ENCODE measurements at places on chromosomes 16 and 17.

DNA sequence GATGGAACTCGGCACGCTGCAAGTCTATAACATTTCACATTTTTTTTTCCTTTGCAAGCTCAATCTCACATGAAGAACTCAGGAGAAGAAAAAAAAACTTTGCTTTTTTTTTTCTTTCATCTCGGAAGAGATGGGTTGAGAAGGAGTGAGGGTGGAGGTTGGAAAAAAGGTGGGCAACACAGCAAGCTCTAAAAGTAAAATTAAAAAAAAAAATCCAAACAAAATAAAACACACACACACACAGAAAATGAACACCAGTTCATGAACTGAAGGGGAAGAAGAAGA lies 2.5 kb downstream of the MAF start:
- DNase-seq = no peak

DNA sequence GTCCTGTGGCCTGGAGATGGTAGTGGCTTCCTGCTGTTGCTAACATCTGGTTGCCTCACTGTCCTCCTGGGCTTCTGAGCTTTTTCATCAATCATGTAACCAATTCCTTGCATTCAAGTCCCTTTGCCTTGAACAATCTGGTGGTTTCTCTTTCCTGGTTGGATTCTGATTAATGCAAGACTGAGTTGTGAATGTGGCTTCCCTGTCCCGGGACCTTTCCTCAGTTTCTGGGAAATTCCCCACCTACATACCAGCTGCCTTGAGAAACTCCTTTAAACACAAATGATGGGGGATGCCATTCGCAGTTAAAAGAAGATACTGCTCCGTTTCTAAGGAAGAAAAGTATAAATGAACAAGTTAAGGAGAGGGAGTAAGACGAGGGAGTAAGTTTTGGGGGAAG lies 39.9 kb upstream of the NLRP1 start:
- DNase-seq = no peak

DNA sequence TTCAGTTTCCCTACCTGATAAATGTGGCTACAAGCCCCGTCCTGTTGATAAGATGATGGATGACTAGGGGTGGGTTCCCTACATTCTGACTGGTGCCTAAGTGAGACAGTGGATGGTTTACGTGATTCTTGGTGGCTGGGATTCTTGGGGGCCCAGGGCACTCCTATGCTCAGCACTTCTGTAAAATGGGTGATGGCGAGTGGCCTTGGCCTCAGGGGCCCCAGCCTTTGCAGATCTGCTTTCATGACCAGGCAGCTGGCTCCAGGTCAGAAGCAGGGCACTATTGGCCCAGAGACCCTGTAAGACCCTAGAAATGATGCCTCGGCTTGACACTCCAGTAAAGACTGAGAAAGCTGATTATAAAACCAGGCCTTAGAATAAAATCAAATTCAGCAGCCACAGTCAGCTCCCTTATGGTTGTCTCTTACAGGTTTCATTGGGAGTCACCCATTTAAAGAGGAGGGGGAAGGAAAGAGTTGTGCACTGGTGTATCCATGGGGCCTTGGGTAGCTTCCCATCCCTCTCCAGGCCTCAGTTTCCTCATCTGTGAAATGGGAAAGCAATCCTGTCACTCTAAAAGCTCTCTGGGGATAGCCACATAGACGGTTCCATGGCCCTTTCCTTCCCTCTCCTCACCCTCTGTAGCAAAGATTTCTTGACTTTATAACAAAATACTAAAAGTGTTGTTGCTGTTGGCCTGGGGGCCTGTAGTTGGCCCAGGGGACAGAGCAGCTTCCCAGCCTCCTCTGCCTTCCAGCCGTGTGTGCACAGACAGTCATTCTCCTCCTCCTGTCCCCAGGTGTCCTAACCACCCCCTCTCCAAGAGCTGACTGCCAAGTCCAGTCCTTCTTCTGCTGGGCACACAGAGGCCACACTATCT lies 1.2 kb downstream of the SNX20 start:
- DNase-seq = no peak

DNA sequence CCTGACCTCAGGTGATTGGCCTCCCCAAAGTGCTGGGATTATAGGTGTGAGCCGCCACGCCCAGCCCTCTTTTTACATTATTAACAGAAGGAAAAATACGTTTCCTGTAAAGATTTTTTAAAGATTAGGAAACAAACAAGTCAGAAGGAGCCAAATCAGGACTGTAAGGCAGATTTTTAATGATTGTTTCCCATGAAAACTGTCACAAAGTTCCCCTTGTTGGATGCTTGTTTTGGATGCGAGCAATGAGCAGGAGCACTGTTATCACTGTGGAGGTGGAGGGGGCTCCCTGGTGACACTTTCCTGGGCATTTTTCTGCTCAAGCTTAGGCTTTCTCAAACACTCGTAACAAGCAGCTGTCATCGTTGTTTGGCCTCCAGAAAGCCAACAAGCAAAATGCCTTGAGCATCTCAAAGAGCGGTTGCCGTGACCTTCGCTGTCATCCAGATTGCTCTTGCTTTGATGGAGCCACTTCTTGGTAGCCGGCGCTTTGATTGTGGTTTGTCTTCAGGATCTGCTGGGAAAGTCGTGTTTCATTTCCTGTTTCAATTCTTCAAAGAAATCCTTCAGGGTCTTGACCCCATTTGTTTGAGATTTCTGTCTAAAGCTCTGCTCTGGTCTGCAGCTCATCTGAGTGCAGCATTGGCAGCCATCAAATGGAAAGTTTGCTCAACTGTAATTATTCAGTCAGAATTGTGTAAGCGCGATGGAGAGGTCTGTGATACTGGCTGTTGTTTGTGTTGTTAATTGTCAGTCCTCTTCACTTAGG lies 128.7 kb downstream of the RPTOR start:
- no peak for DNase-seq

GRCh38 chr16:20729141-20729540 lies 12.5 kb downstream of the THUMPD1 start:
- no peak for DNase-seq

- no peak for DNase-seq
Measured at GRCh38 chr17:68792873-68793272, 162.3 kb downstream of the ABCA8 start.
